ENCODE measurements at places on chromosomes 11 and 22.

DNA sequence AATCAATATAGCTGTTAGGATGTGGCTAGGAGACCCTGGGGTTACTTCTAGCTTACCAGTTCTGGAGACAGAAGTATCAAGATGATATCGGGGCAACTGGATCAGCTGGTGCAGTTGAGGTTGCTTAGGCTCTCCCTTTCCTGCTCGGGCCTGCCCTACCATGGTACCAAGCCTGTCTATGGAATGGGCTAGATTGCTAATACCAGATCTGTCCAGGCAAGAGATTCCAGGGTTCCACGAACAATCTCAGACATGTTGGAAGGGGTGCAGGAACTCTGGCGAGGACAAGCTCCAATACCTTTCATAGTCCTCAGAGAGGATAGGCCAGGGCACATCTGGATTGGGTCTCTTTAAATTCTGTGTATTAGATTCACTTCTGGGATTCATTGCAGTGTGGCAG is 53.8 kb downstream of the ADM start:
- no peak for DNase-seq

DNA sequence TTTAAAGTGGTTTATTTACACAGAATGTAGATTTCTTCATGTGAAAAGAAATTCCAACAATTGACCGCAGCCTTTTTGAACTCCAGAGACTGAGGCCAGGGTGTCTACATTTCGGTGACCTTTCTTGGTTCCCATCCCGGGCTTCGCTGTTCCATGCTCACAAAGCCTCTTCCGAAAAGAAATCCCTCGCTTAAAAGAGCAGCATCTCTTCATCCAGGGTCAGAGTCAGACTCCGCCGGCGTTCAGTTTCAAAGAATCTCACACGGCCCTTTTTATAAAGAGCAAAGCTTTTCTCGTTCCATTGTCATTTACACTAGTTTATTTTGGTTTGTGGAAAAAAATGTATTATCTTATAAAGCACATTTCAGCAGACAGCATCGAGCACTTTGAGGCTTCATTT is 530.6 kb upstream of the B3GAT1 start:
- no peak for DNase-seq

- DNase-seq = no peak
These were observed 55.7 kb upstream of the SHANK2 start for GRCh38 chr11:71307811-71308645.

- no peak for DNase-seq
These were observed 31.4 kb upstream of the VPREB1 start for GRCh38 chr22:22213231-22213630.

DNA sequence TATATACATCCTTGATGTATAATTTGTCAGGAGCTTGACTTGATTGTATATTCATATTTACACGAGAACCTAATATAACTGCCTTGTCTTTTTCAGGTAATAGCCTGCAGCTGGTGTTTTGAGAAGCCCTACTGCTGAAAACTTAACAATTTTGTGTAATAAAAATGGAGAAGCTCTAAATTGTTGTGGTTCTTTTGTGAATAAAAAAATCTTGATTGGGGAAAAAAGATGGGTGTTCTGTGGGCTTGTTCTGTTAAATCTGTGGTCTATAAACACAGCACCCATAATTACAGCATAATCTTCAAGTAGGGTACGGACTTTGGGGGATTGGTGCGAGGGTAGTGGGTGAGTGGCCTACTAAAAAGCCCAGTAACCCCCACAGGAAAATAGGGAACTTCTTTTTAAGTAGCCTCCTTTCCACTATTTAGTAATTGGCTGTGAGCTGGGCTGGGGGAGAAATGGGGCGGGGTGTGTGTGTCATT is 7.5 kb downstream of the MALAT1 start:
- no peak for DNase-seq

DNA sequence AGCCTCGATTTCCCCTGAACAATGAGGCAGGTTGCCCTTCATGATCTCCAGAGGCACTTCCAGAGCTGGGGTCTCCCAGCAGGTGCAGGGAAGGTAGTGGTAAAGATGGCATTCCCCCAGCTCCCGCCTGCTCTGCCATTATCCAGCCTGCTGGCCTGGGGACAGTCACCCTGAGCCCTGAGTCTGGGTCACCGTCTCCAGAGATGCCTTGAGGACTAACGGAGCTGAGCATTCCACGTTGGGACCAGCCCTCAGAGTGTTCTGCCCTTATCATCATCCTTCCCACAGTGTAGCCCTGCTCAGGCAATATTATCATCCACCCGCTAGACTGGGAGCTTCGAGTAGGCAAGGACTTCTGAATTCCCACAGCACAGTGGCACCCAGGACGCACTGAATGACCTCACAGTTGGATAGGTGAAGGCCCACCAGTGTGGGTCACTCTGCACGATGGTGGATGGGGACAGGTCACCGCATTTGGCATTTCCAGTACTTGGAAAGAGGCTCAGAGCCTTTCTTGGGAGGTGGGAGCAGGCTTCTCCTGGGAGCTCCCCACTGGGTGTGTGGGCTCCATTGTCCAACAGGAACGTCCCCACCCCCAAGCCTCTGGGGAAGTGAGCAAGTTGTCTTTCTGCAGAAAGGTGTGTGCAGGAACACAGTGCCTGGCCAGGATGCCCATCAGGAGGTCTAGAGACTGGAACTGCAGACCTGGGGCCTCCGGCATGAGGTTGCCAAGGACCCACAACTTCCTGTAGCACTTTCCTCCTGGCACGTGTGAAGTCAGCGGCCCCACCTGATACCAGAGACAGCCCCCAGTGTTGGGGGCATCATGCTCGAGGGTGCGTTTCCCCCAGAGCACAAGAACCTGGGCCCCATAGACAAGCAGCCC is 51.4 kb upstream of the WNT7B start:
- no peak for DNase-seq

- DNase-seq = no peak
These were observed 756 bp downstream of the CLNS1A start for GRCh38 chr11:77636731-77637344.

GRCh38 chr11:45145379-45146071 is 914 bp upstream of the PRDM11 start:
- no peak for DNase-seq

GRCh38 chr11:60941371-60942119 is 10.4 kb downstream of the SLC15A3 start:
- DNase-seq = no peak

GRCh38 chr22:48520884-48521588 is 1306.6 kb downstream of the BRD1 start:
- no peak for DNase-seq

DNA sequence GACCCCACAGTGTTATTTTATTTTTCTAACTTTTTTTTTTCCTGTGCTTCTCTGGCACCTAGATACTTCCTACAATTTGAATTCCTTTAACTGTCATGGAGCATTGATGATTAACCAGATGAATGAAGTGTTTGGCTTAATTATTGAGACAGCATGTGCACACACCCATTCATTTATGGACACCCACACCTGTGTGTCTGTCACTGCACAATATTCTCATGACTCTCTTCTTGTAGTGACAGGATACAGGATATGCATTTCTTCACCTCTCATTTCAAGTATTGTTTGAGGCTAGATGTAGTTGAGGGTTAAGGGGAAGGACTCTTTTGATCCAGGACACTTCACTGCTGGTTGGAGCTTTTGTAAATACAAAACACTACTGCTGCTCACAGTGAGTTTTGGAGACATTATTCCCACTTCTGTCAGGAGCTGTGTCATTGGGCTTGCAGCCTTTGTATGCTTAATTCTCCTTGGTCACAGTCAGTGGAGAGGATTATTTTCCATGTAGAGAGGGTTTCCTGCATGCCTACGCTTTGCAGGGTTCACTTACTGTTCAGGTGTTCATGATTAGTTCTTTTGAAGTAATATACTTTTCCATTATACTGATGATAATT is 33.5 kb downstream of the SPECC1L start:
- no peak for DNase-seq

DNA sequence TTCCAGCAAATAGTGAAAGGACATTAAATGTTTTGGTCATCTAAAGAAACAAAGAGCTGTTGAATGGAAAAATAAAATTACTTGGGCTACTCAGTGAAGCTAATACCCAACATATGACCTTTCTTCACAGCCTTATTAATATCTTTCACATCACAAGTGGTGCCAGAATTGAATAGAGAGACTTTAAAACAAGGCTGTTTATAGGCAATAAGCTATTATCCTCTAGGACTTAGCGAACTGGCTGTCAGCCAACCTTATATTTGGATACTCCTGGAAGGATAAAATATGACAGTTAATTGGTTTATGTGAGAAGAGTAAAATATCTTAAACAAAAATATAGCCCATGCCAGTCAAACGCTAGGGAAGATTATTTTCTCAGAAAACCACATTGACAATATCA is 225.5 kb upstream of the BLID start:
- no peak for DNase-seq

DNA sequence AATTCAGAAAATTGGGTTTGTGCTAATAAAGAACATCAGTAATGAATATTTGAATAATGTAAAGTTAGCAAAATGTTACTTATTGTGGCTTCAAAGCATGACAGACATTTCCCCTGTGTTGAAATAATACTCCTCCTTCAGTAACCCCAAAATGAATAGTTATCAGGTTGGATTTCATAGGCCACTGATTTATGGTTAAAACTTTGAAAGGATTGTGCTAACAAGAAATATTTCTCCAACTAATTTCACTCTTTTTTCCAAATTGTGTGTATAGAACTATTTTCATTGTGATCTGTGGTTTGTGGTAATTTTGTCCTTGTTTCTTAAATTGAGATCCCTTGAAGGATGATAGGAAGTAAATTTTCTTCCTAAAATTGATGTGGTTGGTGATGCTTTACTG is 7.9 kb downstream of the DDX10 start:
- DNase-seq = no peak

GRCh38 chr11:78822931-78823423 is 248.3 kb upstream of the NARS2 start:
- no peak for DNase-seq

- no peak for DNase-seq
These were observed 258.1 kb downstream of the C11orf87 start for GRCh38 chr11:109680127-109680526.

DNA sequence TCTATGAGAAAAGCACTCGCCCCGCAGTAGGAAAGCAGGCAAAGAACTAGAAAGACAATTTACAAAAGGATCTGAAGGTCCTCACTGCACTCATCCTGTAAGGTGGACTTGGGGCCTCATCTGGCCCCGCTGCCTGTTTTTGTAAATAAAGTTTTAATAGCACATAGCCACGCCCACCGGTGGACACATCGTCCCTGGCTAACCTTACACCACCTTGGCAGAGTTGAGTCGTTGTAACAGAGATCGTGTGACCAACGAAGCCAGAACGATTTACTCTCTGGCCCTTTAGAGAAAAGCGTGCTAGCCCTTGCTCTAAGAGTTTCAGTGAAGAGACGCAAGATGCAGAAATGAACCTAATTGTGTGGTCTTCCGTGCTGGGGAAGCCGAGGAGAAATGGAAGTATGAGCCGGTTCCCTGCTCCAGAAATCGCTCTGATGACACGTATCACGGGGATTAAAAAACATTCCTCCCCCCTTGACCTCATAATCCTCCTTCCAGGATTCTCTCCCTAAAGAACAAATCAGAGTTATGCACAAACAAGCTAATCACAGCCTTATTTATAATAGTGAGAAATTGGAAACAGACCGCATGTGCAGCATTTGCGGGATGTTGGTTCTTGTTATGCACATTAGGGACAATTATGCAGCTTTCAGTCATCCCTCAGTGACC is 80.1 kb downstream of the CDKN1C start:
- DNase-seq = no peak

DNA sequence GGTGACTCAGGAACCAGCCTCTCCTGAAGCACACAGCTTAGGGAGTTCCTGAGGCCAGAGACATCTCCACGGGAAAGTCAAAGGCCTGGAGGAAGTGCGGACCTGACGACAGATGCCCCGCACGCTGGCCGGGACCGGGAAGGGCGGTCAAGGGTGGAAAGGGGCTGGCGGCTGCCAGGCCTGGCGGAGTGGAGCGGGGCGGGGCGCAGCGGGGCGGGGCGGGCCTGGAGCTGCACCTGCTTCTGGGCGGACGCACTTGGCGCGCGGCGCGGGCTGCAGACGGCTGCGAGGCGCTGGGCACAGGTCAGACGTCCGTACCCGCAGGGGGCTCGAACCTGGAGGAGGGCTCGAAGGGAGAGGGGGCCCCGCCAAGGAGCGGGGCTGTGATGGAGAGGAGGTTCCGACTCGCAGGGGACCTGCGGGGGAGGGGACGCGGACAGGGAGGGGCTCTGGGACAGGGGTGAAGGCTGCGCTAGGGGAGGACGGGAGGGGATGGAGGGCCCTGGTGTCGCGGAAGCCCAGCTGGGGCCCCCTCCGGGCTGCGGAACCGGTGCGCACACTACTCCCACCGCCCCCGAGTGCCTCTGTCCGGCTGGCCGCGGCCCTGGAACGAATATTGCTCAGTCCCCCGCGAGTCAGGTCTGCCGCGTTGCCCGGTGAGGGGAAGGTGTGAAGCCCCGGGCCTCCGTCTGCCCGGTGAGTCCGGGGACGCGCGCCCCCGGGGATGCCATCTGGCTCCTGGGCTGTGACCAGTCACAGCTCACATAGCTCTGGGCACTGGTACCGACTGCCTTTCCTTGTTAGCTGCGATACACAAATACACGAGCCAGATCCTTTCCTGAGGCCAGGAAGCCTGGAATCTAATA is at the start of gene TMEM45B:
TMEM45B (plus strand) TSS at position 253 of the 866 bp plus-strand sequence. CDS start 36,635 bp downstream, outside the sequence.
- DNase-seq = no peak

DNA sequence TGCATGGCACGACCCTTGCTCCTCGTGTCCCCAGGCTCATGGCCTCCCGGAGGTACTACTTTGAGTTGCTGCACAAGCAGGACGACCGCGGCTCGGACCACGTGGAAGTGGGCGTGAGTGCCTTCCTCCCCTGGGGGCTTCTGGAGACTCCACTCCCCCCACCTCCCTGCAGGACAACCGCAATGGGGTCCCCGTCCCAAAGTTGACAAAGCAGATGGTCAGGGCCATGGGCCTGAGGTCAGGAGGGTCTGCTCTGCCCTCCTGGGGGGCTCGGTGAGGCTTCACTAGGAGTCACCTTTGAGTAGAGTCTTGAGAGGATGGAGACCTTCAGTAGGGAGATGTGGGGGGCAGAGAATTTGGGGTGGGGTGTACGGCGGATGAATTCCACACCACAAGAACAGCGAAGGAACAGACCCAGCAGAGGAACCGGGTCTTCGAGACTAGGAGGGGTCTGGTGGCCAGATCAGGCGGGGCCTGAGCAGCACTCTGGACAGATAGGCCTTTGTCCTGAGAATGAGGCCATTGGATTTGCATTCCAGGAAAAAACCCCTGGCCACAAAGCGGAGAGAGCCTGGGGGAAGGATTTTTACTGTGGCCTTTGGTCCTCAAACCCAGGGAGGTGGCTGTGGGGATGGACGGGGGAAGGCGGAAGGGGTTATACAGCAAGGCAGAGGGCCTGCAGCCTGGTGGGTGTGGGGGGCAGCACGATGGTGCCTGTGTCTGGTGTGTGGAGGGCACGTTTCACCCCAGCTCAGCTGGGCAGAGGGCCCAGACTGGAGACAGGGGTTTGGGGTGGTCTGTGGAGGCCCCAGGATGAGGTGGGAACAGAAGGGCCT is 4.6 kb downstream of the B4GALNT4 start:
- DNase-seq = no peak

All from GM13977 (cell line).